ENCODE measurements at places on chromosomes 4 and X.
A peak's percentile ranks its signal among the peaks of the same experiment; 100 is the strongest.

- no peak for DNase-seq
- H3K27ac ChIP-seq = no peak overlapping the region
- no peaks in the 10 kb centered on the region for H3K27me3 ChIP-seq
- H3K4me1 ChIP-seq = no peaks in the 10 kb centered on the region
- H3K36me3 ChIP-seq = no peaks in the 10 kb centered on the region
Measured at GRCh38 chr4:47012676-47013075, 18.7 kb upstream of the GABRB1 start.

- no peaks in the 10 kb centered on the region for H3K27me3 ChIP-seq
- peak; percentile 72 for DNase-seq
- H3K36me3 ChIP-seq = no peaks in the 10 kb centered on the region
- H3K27ac ChIP-seq = no peak overlapping the region
Measured at GRCh38 chr4:153083447-153083947, 120.7 kb upstream of the TRIM2 start.

- no peaks in the 10 kb centered on the region for H3K27me3 ChIP-seq
- H3K36me3 ChIP-seq = no peaks in the 10 kb centered on the region
- no peaks in the 10 kb centered on the region for H3K4me1 ChIP-seq
- H3K4me3 ChIP-seq = no peak overlapping the region
- H3K27ac ChIP-seq = no peak overlapping the region
Measured at GRCh38 chr4:112668131-112668530, 31.2 kb downstream of the LARP7 start.

GRCh38 chr4:67327245-67328017 is 217.9 kb downstream of the CENPC start:
- no peak overlapping the region for H3K4me3 ChIP-seq
- H3K27ac ChIP-seq = no peak overlapping the region
- no peaks in the 10 kb centered on the region for H3K27me3 ChIP-seq

DNA sequence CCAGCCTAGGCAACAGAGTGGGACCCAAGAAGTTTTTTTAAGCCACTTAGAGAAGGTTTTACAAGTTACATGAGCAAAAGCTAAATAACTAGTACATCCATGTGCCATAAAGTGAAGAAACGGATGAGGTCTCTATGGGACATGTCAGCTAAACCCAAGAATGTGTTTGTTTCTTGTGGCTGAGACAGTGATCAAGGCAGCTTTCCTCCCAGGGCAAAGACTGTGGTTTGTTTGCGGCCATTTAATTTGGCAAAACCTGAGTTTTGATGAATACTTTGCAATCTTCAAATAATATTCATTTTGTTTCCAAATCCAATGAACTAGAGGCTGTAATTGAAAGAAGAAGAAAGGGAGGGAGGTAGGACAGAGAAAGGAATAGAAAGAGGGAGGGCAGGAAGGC is 44.9 kb upstream of the SLC2A9 start:
- no peaks in the 10 kb centered on the region for H3K36me3 ChIP-seq
- H3K27me3 ChIP-seq = no peaks in the 10 kb centered on the region
- no peak overlapping the region for H3K4me3 ChIP-seq
- H3K27ac ChIP-seq = no peak overlapping the region
- DNase-seq = no peak
